ENCODE measurements at places on chromosomes 11 and 22. TPM values are rescaled to one million over a fixed set of nuclear protein-coding genes. Genes with fewer than 3 reads are reported as not detected.

DNA sequence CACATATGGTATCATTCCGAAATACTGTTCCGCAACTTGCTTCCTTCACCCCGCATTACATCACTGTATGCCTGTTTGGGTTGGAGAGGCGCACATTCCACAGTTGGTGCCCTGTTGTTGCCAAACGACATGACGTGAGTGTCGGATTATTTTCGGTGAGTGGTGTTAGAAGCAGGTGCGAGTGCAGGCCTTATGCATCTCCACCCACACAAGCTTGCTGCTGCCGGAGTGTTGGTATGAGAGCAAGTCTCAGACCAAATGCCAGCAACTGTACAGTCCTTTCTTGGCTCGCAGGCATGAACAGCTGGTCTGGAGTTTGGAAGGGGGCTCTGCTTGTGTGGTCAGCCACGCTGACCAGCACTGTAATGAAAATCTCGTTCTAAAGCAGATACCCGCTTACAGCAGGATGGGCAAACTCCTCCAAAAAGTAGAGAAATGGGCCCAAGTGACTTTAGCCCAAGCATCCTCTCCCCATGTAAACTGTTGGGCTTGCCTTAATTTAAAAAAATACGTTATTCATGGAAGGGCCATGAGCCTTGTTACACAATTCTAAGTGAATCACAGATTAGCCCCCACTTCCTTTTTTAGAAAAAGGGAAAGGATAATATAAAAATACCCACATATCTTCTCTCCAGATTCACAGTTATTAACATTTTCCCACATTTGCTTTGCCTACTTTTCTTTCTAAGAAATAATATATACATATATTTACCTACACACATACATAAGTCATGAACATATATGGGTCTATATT, 48.7 kb upstream of the OR9Q1 start:
- no peak for DNase-seq

DNA sequence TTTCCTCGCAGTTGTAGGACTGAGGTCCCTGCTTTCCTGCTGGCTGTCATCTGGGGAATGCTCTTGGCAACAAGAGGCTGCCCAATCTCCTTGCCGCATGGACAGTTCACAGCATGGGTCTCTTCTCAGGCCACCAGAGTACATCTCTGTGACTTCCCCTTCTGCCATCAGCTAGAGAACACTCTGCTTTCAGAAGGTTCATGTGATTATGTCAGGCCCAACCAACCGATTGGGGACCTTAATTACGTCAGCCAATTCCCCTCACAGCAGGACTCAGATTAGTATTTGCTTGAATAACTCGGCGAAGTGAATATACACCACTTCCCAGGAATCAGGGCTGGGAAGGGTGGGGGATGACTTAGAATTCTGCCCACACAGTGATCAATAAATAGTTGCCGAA, 61.9 kb upstream of the CSNK2A3 start:
- no peak for DNase-seq

Gene GAB4
- not detected for total RNA-seq

Gene SMTNL1
- total RNA-seq, result not detected

Gene PTPN5
- total RNA-seq, result not detected

Gene PARVA
- not detected for total RNA-seq

Gene OR5B21
- 0.74 TPM for total RNA-seq

Gene CTSF
- total RNA-seq, result 2.5 TPM

Gene MN1
- total RNA-seq, result 0.16 TPM

- no peak for DNase-seq
These were observed 10.7 kb downstream of the CARD10 start for GRCh38 chr22:37508431-37508992.

Gene CUL5
- 34.8 TPM for total RNA-seq

Gene PHOX2A
- total RNA-seq, result not detected

GRCh38 chr11:73478737-73479347, 102.6 kb downstream of the RELT start:
- DNase-seq, result no peak

GRCh38 chr11:90805172-90805571, 582.3 kb upstream of the CHORDC1 start:
- no peak for DNase-seq

Gene GNG3
- not detected for total RNA-seq

Gene PRR33
- total RNA-seq, result 0.12 TPM

DNA sequence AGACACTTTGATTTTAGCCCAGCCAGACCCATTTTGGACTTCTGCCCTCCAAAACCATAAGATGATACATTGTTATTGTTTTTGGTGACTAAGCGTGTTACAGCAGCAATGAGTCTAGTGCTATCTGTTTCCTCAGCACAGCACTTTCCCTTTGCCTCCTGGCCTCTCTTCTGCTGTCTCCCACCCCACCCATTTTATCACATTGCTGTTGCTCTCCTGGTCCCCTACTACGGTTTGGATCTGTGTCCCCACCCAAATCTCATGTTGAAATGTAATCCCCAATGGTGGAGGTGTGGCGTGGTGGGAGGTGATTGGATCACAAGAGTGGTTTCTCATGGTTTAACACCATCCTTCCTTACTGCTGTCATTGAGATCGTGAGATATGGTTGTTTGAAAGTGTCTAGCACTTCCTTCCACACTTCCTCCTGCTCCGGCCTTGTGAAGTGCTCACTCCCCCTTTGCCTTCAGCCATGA, 59.8 kb upstream of the CD82 start:
- DNase-seq, result no peak

Gene LYVE1
- not detected for total RNA-seq

DNA sequence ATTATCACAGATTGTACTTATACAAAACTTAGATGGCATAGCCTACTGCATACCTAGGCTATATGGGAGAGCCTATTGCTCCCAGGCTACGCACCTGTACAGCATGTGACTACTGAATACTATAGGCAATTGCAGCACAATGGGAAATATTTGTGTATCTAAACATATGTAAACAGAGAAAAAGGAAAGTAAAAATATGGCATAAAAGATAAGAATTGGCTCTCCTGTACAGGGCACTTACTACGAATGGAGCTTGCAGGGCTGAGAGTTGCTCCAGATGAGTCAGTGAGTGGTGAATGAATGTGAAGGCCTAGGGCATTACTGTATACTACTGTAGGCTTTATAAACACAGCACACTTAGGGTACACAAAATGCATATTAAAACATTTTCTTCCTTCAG, 13.2 kb downstream of the APOL6 start:
- DNase-seq, result no peak

DNA sequence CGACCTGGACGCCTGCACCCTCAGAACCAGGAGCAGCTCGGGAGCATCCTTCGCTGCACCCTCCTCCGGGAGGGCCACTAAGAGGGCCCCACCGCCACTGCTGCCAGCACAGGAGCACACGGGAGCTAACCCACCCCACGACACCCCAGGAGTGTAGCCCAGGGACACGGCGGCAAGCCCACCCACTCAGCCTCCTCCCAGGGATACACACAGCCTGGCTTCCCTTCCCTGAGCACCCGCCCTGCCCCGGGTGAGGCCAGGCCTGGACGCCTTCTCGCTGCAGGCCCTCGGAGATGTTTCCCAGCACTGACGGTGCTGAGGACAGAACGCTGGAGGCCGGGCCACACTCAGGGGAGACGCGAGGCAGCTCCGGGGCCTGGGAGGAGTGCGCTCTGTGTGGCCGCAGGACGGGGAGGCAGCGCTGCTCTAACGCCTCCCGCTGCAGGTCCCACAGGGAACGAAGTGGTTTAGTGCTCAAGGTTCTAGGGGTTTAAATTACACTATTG, 190.4 kb downstream of the BRD1 start:
- DNase-seq, result no peak

Gene SYT13
- not detected for total RNA-seq

- no peak for DNase-seq
These were observed 7.6 kb downstream of the PSMC3 start for GRCh38 chr11:47418454-47419259.

DNA sequence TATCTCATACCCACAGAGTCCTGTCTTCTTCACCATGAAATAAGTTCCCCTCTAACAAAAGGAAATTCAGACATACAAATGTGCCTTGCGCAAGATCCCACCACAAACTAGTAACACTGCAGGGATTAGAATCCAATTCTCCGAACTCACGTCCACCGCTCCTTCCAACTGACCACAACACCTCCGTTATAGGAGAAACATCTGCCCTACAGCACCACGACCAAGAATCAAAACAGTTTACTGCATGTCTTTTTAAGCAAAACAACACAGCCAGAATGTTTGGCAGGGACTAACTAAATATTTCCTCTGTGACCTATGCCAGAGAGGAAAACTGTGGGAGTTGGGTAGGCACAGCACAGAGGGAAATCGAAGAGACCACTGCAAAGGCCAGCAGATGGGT, 72.7 kb upstream of the AKIP1 start:
- DNase-seq, result no peak

Gene CLDN5
- not detected for total RNA-seq

DNA sequence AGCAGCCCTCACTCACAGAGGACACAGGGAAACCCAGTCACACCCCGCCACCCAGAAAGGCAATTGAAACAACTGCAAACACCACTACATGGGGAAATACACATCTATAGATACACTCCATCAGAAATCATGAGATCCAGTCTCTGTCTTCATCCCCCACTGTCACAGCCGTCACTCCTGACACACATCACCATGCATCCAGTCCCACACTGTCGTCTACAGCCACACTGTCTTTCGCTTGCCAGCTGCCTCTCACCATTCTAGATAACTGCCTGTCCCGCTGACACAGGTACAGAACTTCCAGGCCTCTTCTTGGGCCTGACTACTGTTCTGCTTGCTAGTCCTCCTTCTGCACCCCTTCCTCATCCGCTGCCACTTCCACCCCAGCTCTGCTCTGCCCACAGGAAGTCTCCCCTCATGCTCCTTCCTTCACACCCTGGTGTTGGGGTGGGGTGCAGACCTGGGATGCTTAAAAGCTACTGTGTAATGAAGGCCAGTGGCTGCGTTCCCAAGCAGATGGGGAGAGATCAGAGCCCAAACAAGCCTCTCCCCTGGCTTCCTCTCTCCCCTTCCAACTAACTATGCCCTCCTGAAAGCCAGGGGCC, 42.6 kb downstream of the SLC22A12 start:
- DNase-seq, result no peak

- no peak for DNase-seq
These were observed 27.5 kb upstream of the HIKESHI start for GRCh38 chr11:86274503-86274902.

Gene STIP1
- total RNA-seq, result 366 TPM

DNA sequence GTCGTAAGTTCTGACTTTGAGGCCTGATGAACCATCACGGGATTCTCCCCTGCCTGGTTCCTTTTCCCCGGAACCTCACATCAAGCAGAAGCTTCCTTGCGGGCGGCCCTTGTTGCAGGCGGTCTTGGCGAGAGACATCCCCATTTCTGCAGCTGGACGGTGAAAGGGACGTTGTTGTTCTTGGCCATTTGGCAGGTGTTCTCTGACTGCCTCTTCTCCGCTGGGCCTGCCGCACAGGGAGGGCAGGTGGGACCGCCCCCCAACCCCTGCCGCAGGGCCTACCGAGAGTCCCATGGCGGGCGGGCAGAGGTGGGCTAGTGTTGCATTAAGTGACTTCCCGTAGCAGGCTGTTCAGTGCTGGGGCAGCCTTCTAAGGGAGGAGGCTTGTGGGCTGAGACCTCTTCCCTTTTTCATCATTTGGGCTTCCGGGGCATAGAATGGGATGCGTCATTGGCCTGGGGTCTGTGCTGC, 26.9 kb upstream of the GRAMD4 start:
- DNase-seq, result no peak

DNA sequence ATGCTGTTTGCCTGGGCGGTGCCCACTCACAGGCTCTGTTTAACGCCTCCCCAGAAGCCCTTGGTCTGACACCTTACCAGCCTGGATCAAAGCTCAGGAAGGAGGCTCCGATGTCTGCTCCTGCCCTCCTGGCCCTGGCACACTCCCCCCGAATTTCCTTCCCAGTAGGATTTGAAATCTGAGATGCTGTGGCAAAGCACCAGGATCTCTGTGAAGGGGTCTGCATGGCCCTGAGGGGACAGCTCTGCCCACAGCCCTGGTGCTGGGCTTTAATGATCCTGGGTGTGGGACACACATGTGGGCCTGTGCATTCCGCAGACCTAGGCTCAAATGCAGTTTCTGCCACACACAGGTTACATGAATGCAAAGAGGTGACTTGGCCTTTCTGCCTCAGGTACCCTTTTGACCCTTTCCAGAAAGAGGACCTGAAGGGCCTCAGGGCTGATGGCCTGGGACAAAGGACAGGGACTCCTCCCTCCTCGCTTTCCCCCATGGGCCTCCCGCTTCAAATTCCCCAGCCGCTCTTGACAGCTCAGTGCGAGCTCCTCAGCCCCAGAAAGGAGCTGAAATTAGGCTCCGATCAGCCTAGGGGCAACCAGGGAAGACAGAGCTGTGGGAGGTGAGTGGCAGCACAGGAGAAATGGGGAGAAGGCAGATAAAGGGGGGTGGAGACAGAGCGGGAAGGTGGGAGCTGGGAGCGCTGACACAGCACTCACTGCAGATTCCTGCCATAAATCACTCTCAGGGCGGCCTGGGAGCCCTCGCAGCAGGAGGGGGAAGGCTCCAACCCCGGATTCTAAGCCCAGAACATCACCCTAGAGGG, 41.3 kb downstream of the TRIM29 start:
- DNase-seq, result no peak

DNA sequence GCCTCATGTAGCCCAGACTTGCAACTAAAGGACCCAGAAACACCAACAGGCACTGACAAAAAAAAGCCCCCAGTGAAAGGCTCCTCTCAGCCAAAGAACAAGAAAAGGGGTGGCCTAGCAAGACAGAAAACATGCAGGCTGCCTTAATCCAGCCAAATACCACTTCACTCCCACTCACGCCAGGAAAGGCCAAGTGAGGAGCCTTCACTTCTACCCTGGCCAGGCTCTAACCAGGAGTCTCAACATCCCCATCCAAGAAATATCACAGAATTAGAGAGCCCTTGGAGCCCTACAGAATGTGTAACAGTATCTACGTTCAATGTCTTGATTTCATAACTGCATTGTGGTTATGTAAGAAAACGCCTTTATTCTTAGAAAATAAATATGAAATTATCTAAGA, 149.0 kb downstream of the APOL5 start:
- DNase-seq, result no peak

DNA sequence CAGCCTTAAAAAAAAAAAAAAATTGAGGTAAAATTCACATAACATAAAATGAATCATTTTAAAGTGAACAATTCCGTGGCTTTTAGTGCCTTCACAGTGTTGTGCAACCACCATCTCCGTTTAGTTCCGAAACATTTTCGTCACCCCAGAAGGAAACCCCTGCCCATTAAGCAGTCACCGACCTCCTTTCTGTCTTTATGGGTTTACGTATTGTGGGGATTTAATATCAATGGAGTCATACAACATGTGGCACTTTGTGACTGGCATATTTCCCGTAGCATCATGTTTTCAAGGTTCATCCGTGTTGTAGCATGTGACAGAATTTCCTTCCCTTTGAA, 65.5 kb downstream of the BCR start:
- DNase-seq, result no peak

DNA sequence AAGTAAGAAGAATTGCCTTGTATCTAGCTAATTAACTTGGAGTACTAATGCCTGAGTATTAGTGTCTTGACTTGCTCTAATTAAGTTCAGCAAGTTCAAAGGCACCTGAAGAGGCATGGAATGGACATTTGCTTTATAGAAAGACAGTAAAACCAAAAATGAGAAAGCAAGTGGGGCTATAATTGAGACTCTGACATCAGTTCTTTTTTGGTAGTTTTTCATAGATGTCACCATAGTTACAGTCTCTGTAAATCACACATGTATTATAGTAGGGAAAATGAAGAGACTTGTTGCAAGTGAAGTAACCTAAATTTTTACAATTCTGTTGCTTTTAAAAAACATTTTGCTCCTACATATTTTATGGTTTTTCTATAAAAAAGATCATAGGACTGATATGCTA, 178.0 kb downstream of the HIPK3 start:
- DNase-seq, result no peak

- DNase-seq, result no peak
These were observed 29.9 kb upstream of the CSNK2A3 start for GRCh38 chr11:11382858-11383532.

All from activated naive CD4-positive, alpha-beta T cell treated with anti-CD3 and anti-CD28 coated beads, Interleukin-2, amount 50 U/mL, for 72 hours (primary cell).